ENCODE measurements at places on chromosomes 7 and 10. TPM values are rescaled to one million over a fixed set of nuclear protein-coding genes. Genes with fewer than 3 reads are reported as not detected.

GRCh38 chr7:12434012-12434642 is 30.5 kb upstream of the VWDE start:
- no peak for DNase-seq

GRCh38 chr7:50406935-50407334 is 43.2 kb downstream of the FIGNL1 start:
- no peak for DNase-seq

DNA sequence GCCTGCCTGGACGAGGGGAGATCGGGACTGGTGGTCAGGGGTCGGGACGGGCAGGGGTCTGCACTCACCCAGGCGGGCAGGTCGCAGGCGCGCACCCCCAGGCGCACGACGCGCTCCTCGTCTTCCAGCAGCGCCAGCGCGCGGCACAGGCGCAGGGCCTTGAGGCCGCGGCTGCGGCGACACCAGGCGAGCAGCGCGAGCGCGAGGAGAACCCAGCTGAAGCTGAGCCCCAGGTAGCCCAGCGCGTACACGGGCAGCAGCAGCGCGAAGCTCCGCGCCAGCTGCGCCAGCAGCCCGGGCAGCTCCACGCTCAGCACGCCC is 328 bp downstream of the ESYT2 start:
- peak; percentile 66 for DNase-seq

- no peak for DNase-seq
Observed at GRCh38 chr10:117311261-117311660, 64.0 kb downstream of the PDZD8 start.

- no peak for DNase-seq
Observed at GRCh38 chr7:55110993-55111361, 92.2 kb downstream of the EGFR start.

GRCh38 chr7:15011289-15011688 is 108.7 kb upstream of the DGKB start:
- DNase-seq: no peak

The HOXA9 gene
- total RNA-seq: 2.5 TPM

The HTRA1 gene
- total RNA-seq: 2.4 TPM

The CCDC172 gene
- total RNA-seq: not detected

The C7orf33 gene
- total RNA-seq: not detected

The ATXN7L1 gene
- total RNA-seq: 12.0 TPM

The ARF5 gene
- 102 TPM for total RNA-seq

The FAM131B gene
- total RNA-seq: 0.19 TPM

The CHCHD1 gene
- total RNA-seq: 39.2 TPM

The SLC18A3 gene
- not detected for total RNA-seq

All from Calu3 (cell line).